ENCODE measurements at places on chromosomes 5 and 9. TPM values are rescaled to one million over a fixed set of nuclear protein-coding genes. Genes with fewer than 3 reads are reported as not detected.
A peak's percentile ranks its signal among the peaks of the same experiment; 100 is the strongest.

The MARCOL gene
- total RNA-seq, result not detected

The PAEP gene
- total RNA-seq, result not detected

The CAMK2A gene
- total RNA-seq, result 17.0 TPM

The GABRG2 gene
- not detected for total RNA-seq

The NSMF gene
- total RNA-seq, result 11.5 TPM

The DMRT3 gene
- total RNA-seq, result not detected

The ANP32B gene
- total RNA-seq, result 54.5 TPM

The HTR4 gene
- 0.22 TPM for total RNA-seq

The TYRP1 gene
- total RNA-seq, result 57.4 TPM

DNA sequence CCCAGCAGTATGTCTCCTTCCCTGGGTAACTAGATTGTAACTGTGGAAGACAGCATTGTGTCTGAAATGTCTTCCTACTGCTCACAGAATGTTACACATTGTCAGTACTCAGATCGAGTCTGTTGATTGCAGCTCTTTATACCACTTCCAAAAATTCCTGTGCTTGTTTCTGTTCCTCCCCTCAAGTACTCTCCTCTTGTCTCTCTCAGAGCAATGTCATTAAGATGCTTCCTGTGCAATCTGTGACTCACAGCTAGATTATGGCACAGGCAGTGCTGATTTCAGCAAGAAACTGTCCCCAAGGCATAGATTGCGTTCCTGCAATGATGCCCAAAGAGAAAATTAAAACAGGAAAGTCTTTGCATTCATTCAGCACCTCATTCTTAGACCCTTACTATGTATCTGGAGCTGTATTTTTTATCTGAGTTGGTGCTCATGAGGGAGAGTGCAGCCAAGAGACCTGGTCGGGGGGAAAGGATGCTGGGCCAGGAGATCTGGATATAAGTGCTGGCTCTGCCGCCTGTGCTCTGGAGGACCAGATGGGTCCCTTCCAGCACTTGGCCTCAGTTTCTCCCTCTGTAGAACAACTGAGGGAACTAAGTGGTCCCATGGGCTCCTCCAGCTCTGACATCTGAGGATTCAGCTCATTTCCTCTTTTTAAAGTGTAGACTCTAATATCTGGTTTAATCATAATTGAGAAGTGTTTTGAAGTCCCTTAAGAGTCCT is 40.8 kb upstream of the GNPDA1 start:
- DNase-seq, result no peak

DNA sequence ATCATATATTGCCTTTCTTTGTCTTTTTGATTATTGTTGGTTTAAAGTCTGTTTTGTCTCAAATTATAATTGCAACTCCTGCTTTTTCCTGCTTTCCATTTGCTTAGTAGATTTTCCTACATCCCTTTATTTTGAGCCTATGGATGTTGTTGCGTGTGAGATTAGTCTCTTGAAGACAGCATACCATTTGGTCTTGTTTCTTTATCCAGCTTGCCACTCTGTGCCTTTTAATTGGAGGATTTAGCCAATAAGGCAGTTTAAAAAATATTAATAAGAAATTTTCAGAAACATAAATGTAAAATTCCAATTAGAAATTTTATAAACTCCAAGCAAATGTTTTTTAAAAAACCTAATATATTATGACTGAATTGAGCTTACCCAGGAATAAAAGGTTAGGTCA is 24.0 kb downstream of the BTNL8 start:
- no peak for DNase-seq

DNA sequence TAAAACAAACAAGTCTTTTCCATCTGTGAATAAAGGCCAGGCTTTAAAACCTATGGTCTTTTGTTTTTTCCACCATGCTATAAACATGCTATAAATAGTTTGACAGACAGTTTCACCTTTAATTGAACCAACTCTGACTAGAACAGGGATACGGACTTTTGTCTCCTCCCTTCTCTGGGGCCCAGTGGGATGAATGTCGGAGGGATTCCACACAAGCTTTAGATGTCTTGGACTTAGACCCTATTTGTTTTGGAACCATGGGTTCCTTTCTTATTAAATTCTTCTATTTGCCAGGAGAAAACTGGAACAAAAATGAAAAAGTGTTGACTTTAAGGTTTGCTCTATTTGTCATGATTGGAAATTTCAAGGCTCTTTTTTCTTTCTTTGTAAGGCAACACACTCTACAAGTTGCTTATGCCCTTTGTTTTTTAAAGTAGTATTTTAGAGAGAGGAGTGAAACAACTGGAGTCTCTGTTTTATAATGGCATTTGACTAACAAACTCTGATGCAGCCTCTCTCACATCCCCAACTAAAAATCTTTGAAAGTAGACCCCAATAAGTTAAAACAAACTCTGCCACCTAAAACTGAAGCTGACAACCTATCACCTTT is 145.3 kb downstream of the MLLT3 start:
- no peak for DNase-seq

- no peak for DNase-seq
Observed at GRCh38 chr5:133117166-133117911, 65.5 kb downstream of the HSPA4 start.

- DNase-seq, result no peak
Observed at GRCh38 chr9:94800424-94801117, 74.1 kb downstream of the AOPEP start.

DNA sequence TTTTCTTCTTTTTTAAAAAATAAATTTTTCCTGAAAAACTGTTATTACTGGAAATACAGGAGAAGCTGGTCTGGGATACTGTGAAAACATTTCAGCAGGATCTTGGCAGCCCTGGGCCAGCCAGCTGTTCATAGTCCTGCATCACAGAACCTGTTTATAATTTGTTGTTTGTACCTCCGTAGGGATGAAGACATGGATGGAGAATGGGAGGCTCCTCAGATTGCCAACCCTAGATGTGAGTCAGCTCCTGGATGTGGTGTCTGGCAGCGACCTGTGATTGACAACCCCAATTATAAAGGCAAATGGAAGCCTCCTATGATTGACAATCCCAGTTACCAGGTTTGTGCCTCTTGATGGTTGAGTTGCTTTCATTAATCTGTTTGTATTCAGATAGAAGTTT is 12.4 kb upstream of the MAML1 start:
- DNase-seq, result no peak

DNA sequence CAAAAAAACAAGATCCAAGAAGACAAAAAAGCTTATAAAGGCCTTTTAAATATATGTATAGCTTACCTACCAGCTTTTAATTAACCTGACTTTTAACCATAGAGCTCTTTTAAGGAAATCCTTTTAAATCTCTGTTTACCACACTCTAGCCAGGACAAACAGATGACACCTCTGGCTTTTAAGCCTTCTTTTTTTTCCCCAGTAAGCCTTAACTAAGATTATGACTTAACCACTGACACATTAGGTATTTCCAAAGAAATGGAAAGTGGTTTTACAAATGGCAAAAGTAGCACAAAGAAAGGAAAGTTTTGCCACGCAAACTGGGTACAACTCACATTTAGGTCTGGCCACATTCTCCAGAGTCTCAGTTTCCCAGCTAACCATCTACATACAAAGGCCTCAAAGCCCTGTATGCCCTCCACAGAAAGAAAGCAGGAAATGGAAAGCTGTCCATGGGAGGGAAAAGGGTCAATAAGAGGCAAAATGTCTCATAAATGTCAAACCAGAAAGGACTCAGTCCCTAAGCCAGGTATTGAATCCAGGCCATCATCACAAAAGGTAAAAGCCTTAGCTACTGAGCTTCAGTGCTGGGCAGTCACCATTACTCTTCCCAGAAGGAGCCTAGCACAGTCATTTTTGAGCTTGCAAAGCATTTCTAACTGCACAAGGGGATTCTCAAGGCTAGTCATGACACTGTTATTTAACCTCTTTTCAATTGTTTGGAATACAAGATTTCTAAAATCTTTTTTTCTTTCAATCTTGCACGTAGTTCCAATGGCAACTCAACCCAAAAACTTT is 19.7 kb downstream of the TMEM161B start:
- no peak for DNase-seq

- DNase-seq, result no peak
Observed at GRCh38 chr5:168726342-168726741, 147.2 kb upstream of the PANK3 start.

- DNase-seq, result no peak
Observed at GRCh38 chr9:105147110-105147871, 97.2 kb upstream of the SLC44A1 start.

GRCh38 chr9:125241863-125242739 is 958 bp upstream of the HSPA5 start:
- peak; percentile 65 for DNase-seq

- DNase-seq, result no peak
Observed at GRCh38 chr9:91419222-91420191, 4.1 kb downstream of the NFIL3 start.

DNA sequence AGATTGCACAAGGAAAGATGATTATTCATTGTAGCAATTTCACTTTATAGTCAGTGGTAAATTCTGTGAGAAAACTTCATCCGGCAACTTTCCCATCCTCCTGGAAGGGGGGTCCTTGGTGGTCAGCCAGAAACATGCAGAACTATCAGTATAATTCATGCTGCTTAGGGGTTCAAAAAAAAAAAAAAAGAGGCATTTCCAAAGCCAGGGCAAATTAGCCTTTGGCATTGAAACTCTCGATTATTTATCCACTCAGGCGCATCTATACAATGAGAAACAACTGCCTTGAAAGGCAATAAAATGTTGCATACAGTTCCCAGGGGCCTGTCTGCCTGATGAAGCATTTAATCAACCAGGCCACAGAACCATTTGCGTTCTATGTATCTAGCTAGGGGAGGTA is 263.3 kb downstream of the TMEM167A start:
- DNase-seq, result no peak

DNA sequence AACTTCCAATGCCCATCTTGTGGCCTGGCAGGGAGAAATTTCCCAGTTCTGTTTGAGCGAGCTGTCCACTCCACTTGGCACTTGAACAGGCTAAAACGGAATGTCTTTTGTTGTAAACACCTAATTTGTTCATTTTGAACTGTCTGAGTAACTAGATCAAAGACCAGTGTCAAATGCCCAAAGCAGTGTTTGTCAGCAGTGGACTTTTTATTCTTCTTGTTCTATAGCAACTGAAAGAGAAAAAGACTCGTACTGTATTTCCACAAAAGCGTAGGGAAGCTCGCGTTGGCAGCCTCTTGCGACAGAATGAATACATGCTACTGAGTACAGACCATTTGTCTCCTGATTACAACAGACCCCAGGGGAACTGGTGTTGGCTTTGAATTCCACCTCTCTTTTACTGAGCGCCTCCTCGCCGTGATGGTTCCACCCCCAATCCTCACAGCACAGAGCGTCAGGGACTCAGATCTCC is 601.8 kb upstream of the ZNF608 start:
- peak; percentile 67 for DNase-seq

GRCh38 chr5:80554646-80555045 is 15.4 kb downstream of the ANKRD34B start:
- DNase-seq, result no peak

DNA sequence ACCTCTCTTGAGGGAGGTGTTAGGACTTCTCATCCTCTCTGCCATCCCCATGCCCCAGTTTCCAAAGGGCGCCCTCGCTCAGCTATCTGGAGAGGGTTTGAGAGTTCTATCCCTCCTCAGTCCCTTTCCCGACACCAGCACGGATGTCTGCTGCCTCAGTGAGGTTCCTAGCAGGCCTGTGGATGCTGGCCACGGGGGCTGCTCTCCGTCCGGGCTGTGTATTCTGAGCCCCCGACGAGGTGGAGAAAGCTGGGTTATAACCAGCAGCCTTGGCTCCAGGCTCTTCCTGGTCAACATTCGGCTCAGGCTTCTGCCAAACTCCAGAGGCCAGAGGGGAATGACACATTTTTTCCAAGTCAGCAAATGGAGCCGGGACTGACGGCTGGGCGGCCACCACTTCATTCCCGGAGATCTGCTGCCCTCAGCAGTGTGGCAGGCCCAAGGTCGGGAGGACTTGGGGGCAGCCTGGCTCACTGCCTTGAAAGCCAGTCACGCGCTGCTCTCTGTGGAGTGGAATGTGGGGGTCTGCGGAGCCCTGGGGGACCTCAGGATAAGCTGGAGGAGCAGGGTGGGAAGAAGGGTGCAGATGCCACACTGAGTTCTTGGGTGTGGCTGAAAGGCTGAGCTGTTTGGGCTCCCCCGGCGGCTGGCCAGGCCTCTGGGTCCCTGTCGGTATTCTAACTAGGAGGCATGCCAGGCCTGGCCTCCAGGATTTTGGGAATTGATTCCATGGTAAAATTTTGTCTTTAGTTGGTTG is 27.4 kb downstream of the PTPA start:
- peak; percentile 67 for DNase-seq

DNA sequence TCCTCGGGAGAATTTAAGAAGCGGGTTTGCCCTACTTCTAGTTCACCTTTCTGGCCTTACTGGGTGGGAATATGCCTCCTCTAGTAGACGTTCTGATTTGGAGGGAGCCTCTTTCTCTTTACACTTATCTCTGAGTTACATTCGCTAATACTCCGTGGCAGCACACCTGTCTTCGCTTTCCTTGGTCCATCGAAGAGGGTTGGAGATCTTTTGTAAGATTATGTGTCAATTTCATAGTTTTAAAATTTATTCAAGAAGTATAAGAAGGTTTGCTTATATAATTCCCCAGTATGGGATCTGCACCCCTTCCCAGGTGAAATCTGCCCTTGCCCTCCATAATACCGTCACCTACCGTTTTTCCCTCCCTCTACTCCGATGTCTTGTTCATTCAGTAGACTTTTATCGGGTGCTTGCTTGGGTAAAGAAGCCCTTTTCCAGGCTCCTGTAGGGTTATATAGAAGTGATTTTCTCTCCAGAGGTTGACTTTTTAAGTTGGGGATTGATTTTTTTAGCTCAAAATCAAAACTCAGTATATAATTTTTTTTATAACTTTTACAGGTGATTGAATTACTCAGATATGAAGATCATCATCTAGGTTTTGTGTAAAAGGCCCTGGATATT is 1.1 kb downstream of the GPBP1 start:
- DNase-seq, result no peak

DNA sequence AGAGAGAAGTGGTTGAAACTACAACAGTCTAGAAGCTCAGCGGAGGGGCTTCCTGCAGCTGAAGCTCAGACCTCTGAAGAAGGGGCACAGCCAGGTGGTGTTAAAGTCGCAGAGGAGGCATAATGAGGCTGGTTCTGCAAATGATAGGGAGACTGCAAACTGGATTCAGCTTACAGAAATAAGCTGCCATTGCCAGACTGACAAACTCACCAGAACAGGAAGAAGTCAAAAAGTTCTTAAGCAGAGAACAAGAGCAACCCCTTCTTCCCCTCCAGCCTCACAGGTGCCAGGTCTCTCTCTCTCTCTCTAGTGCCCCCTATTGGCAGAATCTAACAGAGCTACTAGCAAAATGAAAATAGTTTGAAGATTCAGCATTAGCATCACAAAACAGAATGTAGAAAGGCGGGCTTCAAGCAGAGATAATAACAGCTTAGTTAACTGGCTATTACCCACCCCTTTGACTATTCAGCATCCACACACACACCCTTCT is 76.7 kb downstream of the GRAMD2B start:
- no peak for DNase-seq

Measured in Right ventricle myocardium inferior (tissue), 1 donor.